Foreskin fibroblast (primary cell): ENCODE measurements at places on chromosomes 6 and 20.

DNA sequence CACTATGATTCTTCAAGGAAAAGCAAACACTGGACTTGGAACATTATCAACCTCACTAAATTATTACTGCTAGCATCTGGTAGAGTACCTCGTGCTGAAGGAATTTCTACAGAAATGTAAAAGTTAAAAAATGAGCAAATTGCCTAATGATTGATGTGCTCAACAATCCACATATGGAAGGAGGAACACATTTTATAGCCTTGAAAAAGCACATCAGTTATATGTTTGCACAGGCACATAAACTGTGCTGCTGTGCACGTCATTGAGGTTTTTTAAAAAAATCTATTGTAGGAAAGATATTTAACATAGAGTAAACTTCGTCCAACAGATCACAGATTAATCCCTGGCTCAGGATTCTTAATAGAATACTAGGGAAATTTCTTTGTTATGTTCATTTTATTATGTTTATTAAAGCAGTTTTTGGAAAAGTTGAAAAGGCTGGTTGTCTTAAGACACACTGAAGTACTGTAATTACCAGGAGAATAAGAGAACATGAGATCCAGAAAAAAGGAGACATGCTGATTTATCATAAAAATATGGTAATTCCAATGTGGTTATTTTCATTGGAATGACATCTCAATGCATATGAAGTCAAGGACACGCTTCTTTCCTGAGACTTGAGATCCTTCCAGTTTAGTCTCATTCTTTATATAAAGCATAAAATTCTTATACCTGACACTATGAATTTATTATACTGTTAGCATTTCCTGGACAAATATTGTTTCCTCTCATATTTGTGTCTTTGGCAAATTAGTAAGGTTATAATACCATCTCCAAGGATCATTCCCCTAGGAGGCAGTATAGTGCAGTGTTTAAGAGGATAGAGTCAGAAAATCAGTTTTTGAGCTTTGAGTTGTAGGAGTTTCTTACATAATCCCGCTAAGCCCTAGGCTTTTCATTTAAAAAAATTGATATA, 511.1 kb downstream of the TENT5A start:
- no peak for DNase-seq

GRCh38 chr6:89375427-89376267, 23.1 kb upstream of the UBE2J1 start:
- DNase-seq: no peak

DNA sequence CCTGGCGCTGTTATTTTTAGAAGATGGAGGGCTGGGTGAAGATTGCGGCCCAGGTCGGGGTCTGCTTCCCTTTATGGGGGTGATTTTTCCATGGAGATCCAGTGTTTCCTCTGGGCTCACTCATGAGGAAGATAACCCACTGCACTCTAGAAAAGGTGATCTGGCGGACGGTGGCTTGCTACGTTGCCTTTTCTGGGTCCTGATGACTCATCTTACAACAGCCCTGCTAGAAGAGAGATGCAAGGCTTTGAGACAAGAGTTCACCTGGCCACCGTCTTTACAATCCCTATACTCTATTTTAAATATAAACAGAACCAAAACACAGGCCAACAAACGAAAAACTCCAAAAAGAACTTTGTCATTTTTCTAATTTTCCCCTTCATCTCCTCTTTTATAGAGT, 182.1 kb upstream of the EXOC2 start:
- no peak for DNase-seq

- no peak for DNase-seq
Measured at GRCh38 chr6:31659649-31660380, 763 bp downstream of the C6orf47 start.

GRCh38 chr6:43944908-43945767, 175.1 kb downstream of the VEGFA start:
- DNase-seq: peak; percentile 26

DNA sequence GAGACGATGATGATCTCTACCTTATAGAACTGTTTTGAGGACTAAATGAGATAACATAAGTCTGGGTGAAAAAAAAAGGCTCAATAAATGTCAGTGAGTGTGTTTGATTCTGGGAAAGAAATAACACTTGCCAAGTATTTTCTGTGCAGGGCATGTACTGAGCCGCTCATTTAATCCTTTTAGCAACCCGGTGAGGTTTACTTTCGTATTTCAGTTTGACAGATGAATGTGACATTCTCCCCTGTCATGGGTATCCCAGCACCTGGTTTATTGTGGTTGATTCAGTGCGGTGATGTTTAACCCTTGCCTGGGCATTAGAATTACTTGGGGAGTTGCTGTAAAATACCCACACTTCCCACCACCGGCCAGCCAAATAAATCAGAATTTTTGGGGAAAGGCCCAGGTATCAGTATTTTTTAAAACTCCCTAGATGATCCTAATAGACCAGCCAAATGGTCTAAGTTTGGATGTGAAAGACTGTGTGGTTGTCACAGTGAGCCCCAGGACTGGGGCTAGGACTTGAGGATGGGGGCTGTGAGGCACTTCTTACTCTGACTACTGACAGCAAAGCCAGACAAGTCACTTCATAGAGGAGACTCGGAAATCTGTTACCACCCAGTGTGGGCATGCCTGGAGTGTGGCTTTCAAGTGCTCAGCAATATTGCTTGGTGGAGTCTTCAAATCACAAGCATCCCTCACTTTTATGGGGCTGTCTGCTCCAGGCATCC, 100.2 kb upstream of the KCNG1 start:
- DNase-seq: no peak

DNA sequence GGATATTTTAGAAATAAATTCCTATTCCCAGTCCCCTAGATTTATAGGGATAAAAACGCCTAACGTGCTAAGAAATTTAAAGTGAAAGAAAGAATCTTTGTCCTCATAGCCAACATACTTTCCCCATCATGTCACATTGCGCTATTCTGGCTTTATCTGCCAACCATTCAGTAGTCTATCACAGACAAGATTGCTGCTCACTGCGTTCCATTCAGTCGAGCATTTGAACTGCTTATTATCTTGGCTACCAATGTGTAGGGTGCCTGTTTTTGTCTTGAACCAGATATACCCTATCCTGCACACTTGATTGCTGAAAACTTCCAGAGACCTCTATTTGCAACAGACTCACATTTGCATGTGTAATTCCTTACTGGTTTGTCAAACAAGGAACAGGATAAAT, 751.5 kb downstream of the EPHA7 start:
- no peak for DNase-seq

- DNase-seq: no peak
Measured at GRCh38 chr6:25002326-25003091, 66.7 kb upstream of the RIPOR2 start.

DNA sequence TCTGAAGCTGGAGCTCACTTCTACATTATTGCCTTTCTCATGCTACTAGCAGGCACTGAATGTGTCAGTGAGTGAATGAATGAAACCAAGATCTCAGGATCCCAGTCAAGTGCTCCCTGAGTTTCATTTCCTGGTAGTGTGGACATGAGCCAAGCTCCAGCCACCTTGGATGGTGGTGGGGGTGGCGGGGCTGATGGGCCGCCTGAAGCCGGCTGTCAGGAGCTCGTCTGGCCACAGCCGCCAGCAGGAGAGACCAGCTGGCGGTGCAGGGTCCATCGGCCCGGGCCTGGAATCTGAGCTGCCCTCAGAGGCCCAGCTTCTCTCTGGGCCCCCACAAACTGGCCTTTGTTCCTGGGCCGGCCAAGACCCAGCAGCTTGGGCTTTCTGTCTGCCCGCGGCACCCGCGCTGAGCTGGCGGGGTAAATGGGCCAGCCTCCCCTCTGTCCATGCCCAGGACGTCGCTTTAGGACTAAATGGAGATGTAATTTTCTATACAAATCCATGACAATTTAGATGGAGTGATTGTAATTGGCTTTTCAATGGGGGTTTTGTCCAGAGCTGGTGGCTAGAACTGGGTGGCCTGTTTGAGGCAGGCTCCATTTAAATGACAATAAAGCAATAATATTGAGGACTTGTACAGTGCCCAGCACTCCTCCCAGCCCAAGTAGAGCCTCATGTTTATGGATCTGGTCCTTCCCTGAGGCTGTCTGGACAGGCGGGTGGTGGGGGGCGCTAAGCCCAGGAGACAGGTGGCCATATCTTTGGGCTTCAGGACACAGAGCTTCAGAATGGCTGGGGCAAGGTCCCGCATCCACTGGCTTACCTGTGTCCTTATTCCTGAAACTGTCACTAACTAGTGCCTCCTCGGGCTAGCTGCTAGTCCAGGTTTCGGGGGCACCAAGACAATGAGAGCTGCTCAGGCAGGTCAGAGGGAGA, 43.5 kb downstream of the NOL4L start:
- DNase-seq: no peak

DNA sequence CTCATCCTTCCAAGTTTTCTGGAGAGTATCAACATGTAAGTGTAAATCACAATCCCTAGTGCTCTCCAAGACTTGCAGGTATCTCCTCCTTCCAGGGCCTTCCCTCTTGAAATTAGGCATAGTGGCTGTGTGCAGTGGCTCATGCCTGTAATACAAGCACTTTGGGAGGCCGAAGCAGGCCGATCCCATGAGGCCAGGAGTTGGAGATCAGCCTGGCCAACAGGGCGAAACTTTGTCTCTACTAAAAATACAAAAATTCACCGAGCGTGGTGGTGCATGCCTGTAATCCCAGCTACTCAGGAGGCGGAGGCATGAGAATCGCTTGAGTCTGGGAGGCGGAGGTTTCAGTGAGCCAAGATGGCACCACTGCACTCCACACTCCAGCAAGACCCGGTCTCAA, 9.4 kb upstream of the ANGPT4 start:
- no peak for DNase-seq
